Activated CD4-positive, alpha-beta T cell treated with anti-CD3 and anti-CD28 coated beads, Interleukin-2, amount 50 U/mL, for 1 hour (primary cell): ENCODE measurements at places on chromosomes 11 and 22.
A peak's percentile ranks its signal among the peaks of the same experiment; 100 is the strongest.

- DNase-seq: no peak
Measured at GRCh38 chr22:27581236-27581635, 220.3 kb downstream of the MN1 start.

- no peak for DNase-seq
Measured at GRCh38 chr11:129790106-129790505, 25.5 kb upstream of the TMEM45B start.

- DNase-seq: no peak
Measured at GRCh38 chr11:131033151-131033651, 116.9 kb upstream of the SNX19 start.

DNA sequence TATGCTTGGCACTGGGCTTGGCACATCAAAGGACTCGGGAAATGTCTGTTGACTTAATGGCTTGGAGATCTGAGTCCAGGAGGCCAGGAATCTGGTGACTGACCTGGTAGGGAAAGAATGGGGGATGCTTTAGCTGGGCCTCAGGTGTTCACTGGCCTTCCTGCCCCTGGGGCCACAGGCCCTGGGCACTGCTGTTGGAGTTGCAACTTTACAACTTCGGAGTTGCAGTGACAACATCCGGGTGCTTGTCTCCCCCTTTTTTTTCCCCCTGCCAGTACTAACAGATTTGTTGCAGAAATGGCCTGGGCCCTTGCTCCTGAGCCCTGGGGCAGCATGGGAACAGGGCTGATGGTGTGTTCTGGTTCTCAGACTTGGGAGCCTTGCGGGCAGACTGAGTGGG lies 23.8 kb downstream of the OSBP2 start:
- no peak for DNase-seq

DNA sequence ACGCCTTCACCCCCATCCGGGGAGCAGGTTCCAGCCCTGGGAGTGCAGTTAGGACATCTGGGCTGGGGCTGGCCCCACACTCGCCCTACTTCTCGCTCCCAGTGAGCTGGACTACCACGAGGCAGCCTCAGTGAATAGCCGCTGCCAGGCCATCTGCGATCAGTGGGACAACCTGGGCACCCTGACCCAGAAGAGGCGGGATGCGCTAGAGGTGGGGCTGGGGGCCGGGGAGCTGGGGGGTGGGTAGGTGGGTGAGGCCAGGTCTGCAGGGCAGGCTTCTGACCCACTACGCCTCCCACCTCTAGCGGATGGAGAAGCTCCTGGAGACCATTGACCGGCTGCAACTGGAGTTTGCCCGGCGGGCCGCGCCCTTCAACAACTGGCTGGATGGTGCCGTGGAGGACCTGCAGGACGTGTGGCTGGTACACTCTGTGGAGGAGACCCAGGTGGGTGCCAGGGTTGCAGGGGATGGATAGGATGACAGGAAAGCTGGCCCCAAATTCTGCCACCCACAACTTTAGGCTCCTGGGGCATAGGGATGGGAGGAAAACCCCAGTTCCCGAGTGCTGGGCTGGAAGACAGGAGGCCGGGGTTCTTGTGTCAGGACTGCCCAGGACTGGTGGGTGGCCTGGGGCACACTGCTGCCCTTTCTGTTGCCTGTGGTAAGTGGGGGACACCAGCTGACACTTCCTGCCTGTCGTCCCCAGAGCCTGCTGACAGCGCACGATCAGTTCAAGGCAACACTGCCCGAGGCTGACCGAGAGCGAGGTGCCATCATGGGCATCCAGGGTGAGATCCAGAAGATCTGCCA lies 8.3 kb downstream of the CTSF start:
- DNase-seq: no peak

- DNase-seq: no peak
Measured at GRCh38 chr11:111851636-111852035, 19.7 kb downstream of the ALG9 start.

GRCh38 chr11:64844330-64845128 lies at the start of gene CDC42BPG:
Gene CDC42BPG, minus strand, starts transcription at chr11:64844653. Its CDS starts 84 bp downstream, at chr11:64844569.
- peak; percentile 69 for DNase-seq

- no peak for DNase-seq
Measured at GRCh38 chr11:10655943-10656576, 37.5 kb downstream of the IRAG1 start.

DNA sequence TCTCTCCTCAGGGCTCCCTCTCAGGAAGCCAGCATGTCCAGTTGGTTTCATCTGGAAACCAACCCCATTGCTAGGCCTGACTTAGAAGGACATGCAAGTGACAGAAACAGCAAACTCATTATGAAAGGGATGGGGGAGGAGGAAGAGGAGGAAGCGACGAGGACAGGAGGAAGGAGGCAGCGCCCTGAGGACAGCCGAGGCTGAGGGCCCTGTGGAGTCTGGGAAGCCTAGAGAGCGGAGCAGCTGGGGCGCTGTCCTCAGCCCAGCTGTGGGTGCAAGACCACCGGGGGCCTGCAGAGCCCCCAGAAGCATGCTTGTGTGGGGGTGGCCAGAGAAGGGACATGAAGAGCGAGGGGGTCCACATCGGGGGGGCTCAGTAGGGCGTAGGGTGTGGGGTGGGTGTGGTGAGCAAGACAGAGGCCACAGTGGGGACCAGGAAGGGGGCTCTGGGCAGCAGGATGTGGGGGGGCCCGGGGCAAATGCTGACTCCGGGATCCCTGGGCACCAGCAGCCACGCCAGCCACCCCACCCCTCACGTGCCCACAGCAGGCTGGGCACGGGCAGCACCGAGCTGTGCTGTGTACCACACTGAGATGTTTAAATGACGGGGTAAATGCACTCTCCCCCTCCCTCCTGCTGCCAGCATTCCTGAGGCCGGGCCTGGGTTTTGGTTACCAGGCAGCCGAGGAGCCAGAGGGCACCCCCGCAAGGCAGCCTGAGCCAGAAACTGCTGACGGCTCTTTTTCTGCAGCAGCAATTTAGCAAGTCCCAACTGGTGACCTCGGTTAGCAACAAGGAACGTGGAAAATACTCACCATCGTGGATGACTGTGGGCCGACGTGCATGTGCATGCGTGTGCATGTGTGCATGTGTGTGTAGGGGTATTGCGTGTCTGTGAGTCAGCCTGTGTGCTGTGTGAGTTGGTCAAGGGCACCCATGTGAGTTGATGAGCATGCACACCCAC lies 82.7 kb upstream of the LINC01488 start:
- DNase-seq: no peak

DNA sequence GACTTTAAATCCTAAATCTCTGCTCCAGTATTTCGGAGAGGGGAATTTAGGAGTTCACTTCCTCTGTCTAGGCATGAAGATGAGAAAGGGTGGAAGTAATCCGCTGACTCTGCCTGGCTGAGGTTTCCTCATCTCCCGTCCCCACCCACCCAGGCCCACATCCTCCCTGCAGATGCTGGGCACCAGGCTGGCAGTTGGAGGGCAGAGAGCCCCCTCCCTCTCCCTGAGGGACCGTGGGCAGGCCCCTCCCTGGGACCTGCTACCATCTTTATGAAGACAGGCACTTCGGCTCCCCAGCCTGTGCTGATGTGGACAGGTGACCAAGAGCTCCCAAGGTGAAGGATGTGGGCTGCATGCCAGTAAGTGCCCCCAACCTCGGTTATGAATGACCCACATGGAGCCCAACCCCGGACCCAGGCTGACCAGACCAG lies 6.7 kb downstream of the CASTOR1 start:
- DNase-seq: no peak

GRCh38 chr11:11463405-11463804 lies 110.4 kb upstream of the CSNK2A3 start:
- DNase-seq: no peak

- DNase-seq: no peak
Measured at GRCh38 chr22:23844739-23845202, 6.0 kb upstream of the DERL3 start.

DNA sequence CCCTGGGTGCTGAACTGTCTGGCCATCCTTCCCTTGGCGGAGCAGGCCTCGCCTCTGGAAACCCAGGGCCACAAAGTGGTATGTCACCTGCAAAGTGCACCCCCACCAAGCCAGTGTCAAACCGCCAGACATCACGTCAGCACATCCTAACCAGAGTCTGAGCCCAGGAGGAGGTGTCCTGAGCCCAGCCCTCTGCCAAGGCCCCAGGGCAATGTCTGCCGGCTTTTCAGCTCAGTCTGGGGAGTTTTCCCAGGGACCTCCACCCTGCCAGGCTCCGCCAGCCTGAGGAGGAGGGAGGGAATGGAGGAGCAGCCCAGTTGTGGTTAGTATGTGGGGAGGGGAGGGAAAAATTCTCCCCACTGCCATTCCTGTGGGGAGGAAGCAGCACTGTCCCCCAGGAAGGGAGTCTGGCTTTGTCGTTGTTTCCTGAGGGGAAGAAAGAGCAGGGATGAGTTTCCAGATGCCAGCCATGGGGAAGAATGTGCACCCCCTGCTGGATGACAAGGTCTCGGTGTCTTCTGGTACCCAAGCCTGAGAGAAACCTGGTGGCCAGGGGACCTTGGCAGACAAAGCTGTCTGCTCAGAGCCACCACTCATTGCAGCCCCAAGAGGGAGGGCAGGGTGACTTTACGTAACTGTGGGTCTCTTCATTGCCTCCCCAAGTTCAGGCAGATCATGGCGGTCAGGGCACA lies 81.4 kb upstream of the CD82 start:
- no peak for DNase-seq
